Hematopoietic multipotent progenitor cell treated with erythropoietin and hydrocortisone succinate and interleukin-3 and kit ligand, for 8 days (in vitro differentiated cells): ENCODE measurements at places on chromosomes 5 and 9.

GRCh38 chr5:157108976-157109375, at the start of gene HAVCR2:
TSS of gene HAVCR2 (minus strand) at chr5:157109044. CDS start at chr5:157108983, 61 bp downstream.
- DNase-seq = peak; percentile 48

DNA sequence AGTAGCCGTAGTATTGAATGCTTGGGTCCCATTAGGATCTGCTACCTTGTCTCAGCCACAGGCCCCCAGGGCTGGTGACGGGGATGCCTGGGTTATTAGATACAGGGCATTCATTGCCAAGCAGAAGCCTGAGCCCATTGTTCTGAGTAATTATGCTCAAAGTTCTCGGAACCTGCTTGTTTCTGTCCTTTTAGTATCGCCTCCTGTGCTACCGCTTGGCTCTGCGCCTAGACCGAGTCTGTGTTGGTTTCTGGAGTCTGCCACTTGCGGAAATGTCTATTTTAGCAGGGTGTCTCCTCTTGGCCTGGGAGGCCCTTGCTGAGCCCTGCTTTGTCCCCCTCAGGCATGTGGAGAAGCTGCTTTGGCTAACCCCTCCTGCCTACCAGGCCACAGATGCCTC, 506.1 kb downstream of the BNC2 start:
- no peak for DNase-seq

DNA sequence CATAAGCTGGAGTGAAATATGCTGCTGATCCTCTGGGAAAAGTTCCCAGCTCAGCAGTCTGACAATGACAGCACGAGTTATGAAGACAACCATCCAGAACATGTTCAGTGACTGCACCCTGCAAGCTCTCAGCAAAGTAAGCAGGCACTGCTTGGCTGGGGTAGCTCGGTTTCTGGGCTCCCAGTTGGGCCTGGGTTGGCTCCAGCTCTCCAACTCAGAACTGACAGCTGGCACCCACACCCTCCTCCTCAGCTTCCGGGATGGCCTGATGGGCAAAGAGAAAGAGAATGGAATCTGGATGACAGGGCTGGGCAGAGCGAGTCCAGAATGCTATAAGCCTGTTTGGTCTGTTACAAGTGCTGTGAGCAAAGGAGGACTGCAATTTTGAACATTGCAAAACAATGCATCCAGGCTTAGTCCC, 185.0 kb downstream of the CSNK1G3 start:
- no peak for DNase-seq

- DNase-seq = no peak
Observed at GRCh38 chr5:127505905-127506304, 11.5 kb upstream of the PRRC1 start.

- DNase-seq = no peak
Observed at GRCh38 chr9:123678878-123679329, 251.0 kb downstream of the DENND1A start.

GRCh38 chr5:38338455-38338854, 80.1 kb downstream of the EGFLAM start:
- DNase-seq = no peak

- no peak for DNase-seq
Observed at GRCh38 chr5:56319526-56320181, 86.5 kb upstream of the ANKRD55 start.

DNA sequence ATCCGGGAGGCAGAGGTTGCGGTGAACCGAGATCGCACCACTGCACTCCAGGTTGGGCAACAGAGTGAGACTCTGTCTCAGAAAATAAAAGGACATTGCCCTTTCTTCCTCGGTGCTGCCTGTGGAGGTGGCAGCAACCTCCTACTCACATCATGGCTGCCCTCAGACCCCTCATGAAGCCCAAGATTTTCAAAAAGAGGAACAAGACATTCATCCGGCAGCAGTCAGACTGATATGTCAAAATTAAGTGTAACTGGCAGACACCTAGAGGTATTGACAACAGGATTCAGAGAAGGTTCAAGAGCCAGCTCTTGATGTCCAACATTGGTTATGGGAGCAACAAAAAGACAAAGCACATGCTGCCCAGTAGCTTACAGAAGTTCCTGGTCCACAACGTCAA, 12.6 kb upstream of the PAX5 start:
- DNase-seq = no peak

DNA sequence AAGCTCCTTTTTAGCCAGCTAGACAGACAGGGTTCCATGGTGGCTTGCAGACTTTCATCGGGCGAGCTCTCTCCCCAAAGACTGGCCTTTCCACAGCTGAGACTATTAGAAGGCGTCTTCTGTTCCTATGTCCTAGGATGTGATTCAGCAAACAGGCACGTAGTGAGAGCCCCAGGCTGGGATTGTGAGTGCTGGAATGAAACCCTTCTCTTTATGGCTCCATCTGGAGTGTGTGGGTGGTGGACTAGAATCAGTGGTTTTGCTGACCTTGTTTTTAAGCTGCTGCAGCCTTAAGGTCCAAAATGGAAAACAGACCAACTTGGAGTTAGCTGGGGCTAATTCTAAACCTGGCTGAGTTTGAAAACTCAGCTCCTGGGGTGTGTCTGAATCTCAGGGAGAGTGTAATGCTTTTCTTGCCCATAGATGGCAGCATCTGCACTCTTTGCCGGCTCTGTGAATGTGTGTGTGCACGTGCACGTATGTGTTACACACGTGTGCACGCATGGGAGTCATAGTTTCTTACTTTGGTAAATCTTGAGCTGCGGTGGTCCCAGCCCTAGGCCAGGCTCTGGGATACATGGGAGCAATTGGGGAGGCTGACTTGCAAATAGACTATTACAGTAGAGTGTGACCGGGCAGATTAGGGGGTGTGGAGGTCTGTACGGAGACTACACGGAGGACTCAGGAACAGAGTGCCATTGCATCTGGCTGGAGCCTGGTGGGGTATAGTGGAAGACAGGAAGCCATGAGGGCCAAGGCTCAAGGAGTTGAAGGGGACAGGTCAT, 10.7 kb downstream of the GSN start:
- DNase-seq = peak; percentile 78

GRCh38 chr5:171390883-171391677, 3.4 kb downstream of the NPM1 start:
- peak; percentile 2 for DNase-seq

GRCh38 chr9:17597977-17598376, 19.1 kb downstream of the SH3GL2 start:
- DNase-seq = no peak

DNA sequence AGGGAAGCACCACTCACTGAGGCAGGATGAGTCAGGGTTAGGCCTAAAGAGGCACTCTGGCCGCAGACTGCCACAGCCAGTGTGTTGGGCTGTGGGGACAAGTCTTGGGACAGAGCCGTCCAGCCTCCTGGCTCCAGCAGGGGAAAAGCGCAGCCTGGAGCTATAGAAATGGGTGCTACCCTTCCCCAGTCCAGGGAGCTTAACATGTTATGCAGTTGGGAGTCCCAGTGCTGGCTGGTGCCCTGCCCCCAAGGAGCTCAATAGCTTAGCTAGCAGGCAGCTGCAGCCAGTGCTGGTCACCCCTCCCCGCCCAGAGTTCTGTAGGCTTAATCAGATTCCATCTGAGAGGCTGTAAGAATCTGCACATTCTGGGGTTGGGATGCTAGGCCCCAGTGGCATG, 399.6 kb upstream of the TUSC1 start:
- no peak for DNase-seq

DNA sequence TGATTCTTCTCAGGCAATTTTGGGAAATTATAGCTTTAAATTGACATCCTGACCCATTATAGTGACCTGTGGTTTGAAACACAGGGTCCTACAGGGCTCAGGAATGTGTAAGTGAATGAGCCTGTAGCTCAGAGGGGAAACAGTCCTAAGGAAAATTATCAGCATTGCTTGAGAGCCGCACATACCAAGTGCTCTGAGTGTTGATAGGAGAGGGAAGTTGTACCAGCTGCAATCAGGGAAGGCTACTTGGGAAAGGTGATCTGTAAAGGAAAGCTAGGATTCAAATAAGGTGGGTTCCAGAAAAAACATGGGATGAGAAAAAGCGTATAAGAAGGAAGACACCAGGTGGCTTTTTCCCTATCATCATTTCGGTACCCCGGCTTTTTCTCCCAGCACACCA, 4.4 kb upstream of the SLC25A51 start:
- DNase-seq = no peak

- DNase-seq = no peak
Observed at GRCh38 chr5:74837115-74837514, 29.1 kb downstream of the FAM169A start.

- DNase-seq = no peak
Observed at GRCh38 chr9:129768486-129768885, 15.6 kb upstream of the PTGES start.

GRCh38 chr5:65203746-65204145, 278.0 kb downstream of the ADAMTS6 start:
- DNase-seq = no peak

DNA sequence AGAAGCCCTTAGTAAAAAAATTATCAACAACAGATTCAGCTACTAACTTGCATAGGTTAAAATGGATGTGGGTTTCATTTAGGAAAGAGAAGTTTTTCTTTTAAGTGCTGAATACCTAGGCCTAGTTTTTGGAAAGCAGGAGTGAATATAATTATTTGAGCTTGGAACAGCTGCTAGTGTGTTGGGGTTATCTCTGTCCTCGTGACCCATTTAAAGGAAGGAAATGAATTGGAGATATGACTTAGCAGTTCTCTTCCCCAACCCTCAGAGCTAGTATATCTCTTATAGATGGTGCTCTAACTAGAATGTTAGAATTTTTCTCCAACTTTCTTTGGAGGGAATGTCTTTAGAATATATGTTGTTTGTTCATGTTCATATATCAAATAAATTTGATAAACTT, 38.6 kb downstream of the ZNF366 start:
- DNase-seq = peak; percentile 33

- no peak for DNase-seq
Observed at GRCh38 chr9:117121316-117121715, 293.5 kb downstream of the ASTN2 start.

DNA sequence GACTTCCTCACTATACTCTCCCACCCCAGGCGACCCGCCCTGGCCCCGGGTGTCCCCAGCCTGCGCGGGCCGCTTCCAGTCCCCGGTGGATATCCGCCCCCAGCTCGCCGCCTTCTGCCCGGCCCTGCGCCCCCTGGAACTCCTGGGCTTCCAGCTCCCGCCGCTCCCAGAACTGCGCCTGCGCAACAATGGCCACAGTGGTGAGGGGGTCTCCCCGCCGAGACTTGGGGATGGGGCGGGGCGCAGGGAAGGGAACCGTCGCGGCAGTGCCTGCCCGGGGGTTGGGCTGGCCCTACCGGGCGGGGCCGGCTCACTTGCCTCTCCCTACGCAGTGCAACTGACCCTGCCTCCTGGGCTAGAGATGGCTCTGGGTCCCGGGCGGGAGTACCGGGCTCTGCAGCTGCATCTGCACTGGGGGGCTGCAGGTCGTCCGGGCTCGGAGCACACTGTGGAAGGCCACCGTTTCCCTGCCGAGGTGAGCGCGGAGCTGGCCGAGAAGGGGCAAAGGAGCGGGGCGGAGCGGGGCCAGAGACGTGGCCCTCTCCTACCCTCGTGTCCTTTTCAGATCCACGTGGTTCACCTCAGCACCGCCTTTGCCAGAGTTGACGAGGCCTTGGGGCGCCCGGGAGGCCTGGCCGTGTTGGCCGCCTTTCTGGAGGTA, 2.1 kb downstream of the CA9 start:
- DNase-seq = no peak

- no peak for DNase-seq
Observed at GRCh38 chr9:92480291-92480771, 2.0 kb downstream of the ASPN start.

DNA sequence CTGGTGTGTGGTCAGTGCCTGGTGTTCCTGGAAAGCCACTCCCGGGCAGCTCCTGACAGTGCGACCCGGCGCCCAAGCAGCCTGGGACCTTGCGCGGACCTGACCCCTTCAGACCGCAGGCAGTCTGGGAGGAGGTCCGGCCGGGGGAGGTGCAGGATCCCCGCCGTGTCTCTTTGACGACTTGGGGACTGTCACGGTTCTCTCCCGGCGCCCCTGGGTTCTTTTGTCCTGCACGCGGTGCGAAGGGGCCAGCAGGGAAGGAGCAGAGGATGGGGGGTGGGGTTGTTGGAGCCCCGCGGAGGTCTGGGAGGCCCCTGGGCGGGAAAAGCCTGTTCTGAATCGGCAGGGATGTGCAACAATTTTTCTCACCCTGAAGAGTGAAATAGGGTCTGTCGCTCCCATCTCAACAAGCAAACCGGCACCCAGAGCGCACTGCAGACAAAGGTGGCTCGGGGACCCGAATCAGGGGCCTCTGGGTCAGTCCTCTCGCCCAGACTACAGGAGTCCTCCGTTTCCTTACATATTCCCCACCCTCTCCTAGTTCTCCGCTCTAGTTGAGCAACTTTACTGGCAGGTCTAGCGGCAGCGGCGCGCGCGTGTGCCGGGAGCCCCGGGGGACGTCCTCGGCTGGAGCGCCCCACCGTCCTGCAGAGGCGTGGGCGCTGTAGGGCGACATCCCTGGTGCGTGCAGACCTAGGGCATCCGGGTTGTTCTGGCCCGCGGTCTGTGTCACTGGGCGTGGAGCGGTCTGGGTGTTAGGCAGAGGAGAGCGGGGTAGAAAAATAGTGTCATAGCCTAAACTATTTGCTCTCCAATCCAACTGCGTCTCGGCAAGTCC, 1.2 kb downstream of the VCAN start:
- peak; percentile 13 for DNase-seq

- DNase-seq = no peak
Observed at GRCh38 chr5:145280806-145281205, 554.3 kb downstream of the PRELID2 start.

- peak; percentile 73 for DNase-seq
Observed at GRCh38 chr9:72362680-72363139, 2.3 kb downstream of the ZFAND5 start.

- no peak for DNase-seq
Observed at GRCh38 chr9:98328770-98329169, 73.3 kb upstream of the TBC1D2 start.

DNA sequence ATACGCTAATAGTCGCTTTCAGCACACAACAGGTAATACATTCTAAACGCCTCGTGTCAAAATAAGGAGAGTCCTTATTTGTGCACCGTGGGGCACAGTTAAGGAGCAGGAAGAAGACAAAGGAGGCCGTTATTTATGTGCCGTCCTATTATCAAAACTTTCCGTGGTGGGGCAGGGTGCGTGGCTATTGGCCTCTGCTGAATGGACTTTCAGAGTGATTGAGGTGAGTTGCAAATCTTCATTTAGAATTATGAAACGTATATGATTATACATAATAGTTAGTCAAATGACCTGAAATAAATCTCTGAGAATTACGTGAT, 833 bp downstream of the C5orf24 start:
- peak; percentile 63 for DNase-seq

GRCh38 chr9:34570809-34571480, 18.6 kb downstream of the CNTFR start:
- DNase-seq = no peak

GRCh38 chr5:119470105-119470763, 17.9 kb downstream of the HSD17B4 start:
- no peak for DNase-seq
